ENCODE measurements at places on chromosomes 3 and 15.

- H3K36me3 ChIP-seq = peaks cover 7% of the 10 kb centered on the region
- H3K27ac ChIP-seq = no peak overlapping the region
- no peaks in the 10 kb centered on the region for H3K4me1 ChIP-seq
- no peaks in the 10 kb centered on the region for H3K27me3 ChIP-seq
Observed at GRCh38 chr3:15659254-15659975, 57.9 kb downstream of the BTD start.

DNA sequence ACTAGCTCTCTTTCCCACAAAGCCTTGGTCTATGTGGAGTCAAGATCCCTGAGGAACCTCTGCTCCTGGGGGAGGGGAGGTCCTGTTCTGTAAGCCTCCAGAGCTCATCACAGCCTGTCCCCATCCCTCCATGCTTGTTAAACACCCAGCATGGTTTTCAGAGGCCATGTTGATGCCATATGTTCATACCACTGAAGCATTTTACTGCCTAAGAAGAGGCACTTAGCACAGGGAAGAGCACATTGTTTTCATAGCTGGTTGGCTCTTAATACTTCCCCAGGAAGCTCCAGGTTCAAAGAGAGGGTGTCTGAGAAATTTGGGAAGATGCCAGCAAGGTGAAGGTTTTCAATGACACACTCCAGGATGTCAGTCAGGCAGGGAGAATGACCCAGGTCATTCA is 25.6 kb downstream of the CPNE4 start:
- DNase-seq = no peak
- H3K36me3 ChIP-seq = no peaks in the 10 kb centered on the region
- H3K27ac ChIP-seq = no peak overlapping the region
- no peaks in the 10 kb centered on the region for H3K4me1 ChIP-seq
- peaks cover 2% of the 10 kb centered on the region for H3K27me3 ChIP-seq

DNA sequence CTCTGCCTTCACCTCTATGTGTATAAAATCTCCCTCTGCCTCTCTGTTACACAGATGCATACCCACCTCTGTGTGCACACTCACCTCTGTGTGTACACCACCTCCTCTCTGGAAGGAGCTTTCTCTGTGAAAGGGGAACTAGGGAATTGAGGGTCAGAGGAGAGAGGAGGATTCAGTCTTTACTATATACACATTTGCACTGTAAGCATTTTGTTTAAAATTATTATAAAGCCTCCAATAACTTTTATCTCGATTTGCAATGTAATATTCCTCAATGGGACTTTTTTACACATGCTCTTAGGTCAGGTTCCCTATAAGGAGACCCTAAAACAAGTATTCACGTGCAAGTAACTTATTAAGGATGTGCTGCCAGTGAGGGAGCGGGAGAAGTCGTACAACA is 82.5 kb downstream of the OXNAD1 start:
- H3K4me1 ChIP-seq = peaks cover 3% of the 10 kb centered on the region
- no peaks in the 10 kb centered on the region for H3K27me3 ChIP-seq
- no peak overlapping the region for H3K4me3 ChIP-seq
- DNase-seq = no peak
- H3K27ac ChIP-seq = no peak overlapping the region
- peaks cover 91% of the 10 kb centered on the region for H3K36me3 ChIP-seq

DNA sequence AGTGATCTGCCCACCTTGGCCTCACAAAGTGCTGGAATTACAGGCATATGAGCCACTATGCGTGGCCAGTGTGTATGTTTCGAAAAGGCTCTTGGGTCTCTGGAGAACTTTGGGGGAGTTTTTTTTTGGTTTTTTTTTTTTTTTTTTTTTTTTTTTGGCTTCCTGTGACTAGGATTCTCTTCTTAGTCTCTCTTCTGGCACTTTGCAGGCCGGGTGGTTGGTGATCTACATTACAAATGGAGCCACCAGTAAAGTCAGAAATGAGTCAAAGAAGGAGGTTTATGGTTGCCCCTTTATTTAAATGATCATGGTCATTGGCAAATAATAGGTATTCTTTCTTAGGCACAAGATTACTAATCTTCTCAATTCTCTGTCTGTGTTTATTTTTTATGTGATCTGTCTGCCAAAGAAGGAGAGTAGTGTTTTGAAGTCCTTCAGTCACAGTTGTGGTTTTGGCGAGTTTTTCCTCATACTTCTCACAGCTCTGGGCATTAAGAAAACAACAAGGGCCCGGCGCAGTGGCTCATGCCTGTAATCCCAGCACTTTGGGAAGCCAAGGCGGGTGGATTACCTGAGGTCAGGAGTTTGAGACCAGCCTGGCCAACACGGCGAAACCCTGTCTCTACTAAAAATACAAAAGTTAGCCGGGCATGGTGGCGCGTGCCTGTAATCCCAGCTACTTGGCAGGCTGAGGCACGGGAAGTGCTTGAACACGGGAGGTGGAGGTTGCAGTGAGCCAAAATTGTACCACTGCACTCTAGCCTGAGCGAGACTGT is 38.3 kb downstream of the PDE8A start:
- H3K4me3 ChIP-seq = no peak overlapping the region
- H3K27me3 ChIP-seq = no peaks in the 10 kb centered on the region
- H3K36me3 ChIP-seq = no peaks in the 10 kb centered on the region
- H3K4me1 ChIP-seq = peaks cover 42% of the 10 kb centered on the region

DNA sequence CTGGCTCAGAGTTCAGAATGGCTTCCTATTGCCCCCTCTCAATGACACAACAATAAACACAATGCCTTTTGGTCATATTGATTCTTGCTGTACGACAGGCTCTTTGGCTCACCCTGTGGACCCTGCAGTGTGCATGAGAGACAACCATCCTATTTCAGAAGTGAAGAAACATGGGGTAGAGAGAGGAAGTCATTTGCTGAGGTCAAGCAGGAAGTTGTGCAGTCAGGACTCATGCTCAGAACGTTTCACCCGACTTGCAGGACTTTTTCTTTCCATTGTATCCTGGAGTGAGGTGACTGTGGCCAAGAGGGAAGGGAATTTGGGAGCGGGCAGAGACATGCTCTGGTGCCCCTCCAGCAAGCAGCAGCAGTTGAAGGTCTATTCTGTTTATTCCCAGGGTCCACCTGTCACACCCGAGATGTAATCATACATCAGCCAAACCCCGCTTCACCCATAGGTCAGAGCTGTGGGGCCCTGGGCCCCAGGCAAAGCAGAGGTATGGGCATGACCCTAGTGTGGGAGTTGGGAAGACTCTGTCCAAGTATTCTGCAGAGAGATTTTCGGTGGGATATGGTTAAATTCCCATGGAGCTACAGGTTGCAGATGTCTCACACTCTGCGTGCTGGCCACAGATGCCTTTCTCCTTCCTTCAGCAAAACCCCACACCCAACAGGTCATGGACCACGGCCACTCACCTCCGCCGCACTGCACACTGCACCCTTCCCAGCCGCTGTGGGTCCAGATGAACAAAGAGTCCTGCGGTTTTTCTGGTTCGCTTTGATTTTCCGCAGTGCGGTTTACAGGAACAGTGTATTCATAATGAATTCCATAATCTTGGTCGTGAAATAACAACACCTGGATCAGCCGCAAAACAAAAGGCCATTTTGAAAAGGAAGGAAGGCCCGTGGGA is 290.6 kb downstream of the ADAMTS17 start:
- DNase-seq = no peak
- no peaks in the 10 kb centered on the region for H3K36me3 ChIP-seq
- no peaks in the 10 kb centered on the region for H3K27me3 ChIP-seq
- no peak overlapping the region for H3K27ac ChIP-seq
- H3K4me1 ChIP-seq = no peaks in the 10 kb centered on the region

DNA sequence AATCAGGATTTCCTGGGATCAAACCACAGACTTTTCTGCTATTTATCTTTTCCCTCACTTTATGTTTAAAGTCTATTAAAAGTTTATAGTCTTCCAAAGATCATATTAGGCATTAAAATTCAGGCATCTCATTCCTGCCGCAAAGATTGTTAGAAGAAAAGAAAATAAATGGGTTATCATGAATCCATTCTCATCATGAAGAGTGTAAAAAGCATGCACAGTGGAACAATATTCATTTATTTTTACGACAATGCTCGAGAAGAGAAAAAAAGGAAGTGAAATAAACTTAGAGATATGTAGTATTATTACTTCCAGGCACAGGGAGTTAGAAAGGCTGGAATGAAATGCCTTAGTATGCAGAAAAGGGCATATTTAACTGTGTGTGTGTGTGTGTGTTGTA is 213.7 kb upstream of the PLSCR5 start:
- no peak overlapping the region for H3K4me3 ChIP-seq
- H3K36me3 ChIP-seq = no peaks in the 10 kb centered on the region
- H3K27ac ChIP-seq = no peak overlapping the region
- no peak for DNase-seq

GRCh38 chr3:45003859-45004258 is 22.2 kb upstream of the CLEC3B start:
- DNase-seq = no peak
- H3K36me3 ChIP-seq = peaks cover 84% of the 10 kb centered on the region
- H3K27ac ChIP-seq = no peak overlapping the region

DNA sequence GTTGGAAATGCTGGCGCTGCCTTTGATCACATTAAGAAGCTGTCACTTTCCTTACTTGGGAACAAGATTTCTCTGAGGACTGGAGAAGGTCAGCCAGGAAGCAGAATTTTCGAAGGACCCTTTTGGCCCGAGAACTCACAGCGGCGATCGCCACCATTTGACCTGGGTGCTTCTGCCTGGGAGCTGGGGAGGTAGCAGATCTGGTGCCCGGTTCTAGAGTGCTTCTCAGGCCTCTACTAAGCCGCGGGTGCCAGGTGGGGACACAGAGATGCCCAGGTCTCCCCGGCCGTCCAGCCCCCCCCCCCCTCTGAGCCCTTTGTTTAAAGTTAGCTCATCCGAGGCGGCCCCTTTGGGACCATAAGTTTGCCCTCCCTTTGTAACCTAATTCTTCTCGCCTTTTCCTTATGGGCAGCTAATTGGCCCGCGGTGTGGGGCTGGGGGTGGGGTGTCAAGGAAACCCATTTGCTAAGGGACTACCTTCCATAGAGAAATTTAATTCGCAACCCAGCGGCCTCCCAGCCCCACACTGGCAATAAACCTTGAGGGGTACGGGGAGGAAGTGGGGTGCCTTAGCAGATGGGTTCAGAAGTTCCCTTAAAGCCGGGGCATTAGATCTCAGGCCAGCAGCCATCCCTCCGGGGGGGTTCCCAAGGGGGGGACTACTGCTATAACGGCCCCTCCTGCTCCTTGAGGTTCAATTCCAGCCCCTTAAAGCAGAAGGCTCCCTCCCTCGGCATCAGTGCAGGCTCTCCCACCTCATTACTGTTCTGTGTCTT is 1.9 kb downstream of the GATA2 start:
- no peaks in the 10 kb centered on the region for H3K36me3 ChIP-seq
- H3K4me1 ChIP-seq = peaks cover 46% of the 10 kb centered on the region
- no peak overlapping the region for H3K27ac ChIP-seq
- DNase-seq = no peak
- peaks cover 55% of the 10 kb centered on the region for H3K27me3 ChIP-seq
- H3K4me3 ChIP-seq = no peak overlapping the region

DNA sequence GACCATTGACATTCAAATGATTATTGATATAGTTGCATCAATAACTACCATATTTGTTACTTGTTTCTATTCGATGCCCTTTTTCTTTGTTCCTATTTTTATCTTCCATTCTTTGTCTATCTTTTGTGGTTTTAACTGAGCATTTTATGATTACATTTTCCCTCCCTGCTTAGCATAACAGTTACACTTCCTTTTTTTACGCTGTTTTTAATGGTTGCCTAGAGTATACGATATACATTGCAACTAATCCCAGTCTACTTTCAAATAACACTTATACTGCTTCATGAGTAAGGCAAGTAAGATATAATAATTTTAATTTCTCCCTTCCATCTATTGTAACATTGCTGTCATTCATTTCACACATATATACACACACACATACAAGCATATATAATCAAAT is 26.3 kb downstream of the COL6A6 start:
- H3K4me1 ChIP-seq = no peaks in the 10 kb centered on the region
- no peak overlapping the region for H3K4me3 ChIP-seq
- H3K27ac ChIP-seq = no peak overlapping the region
- DNase-seq = no peak
- no peaks in the 10 kb centered on the region for H3K27me3 ChIP-seq
